Stimulated activated CD8-positive, alpha-beta memory T cell treated with anti-CD3 and anti-CD28 coated beads, Interleukin-7, amount 100 ng/mL, for 24 hours (primary cell): ENCODE measurements at places on chromosomes 1 and 21.

- DNase-seq = no peak
Measured at GRCh38 chr1:37274938-37275631, 199.3 kb upstream of the ZC3H12A start.

- no peak for DNase-seq
Measured at GRCh38 chr1:35844826-35845225, 37.0 kb downstream of the AGO4 start.

DNA sequence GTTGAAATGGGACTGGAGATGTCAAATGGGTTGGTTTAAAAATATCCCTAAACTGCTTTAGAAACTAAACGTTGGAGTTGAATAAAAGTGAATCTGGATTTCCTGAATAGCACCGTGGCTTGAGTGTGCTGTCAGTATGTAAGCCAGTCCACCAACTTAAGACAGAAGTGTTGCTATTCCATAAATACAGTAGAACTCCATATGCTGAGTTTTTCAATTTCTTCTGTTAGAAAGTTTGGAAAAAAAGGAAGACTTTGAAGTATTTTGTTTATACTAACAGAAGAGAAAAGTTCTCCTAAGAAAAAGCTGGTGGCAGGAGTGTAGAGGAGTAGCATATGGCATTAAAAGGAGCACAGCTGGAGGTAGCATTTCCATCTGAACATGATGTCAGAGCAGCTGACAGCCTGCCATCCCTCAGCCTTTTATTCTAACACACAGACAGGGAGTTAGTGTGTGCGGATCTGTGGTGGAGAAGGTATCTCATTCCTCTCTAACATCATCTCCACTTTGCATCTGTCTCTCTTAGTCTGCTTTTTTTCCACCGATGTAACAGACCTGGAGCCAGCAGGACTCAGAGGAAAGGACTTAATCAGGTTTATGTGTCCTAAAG is at the start of gene ZBTB18:
Gene ZBTB18 (plus strand): TSS at position 449 of the 610 bp plus-strand sequence. CDS start 149 bp downstream, at position 598.
- no peak for DNase-seq

- no peak for DNase-seq
Measured at GRCh38 chr1:115337633-115338456, at the start of gene NGF. TSS of gene NGF (minus strand) at chr1:115338249. CDS start at chr1:115286795, 51,454 bp downstream.

GRCh38 chr1:50977575-50978143 is 7.6 kb downstream of the CDKN2C start:
- DNase-seq = no peak

DNA sequence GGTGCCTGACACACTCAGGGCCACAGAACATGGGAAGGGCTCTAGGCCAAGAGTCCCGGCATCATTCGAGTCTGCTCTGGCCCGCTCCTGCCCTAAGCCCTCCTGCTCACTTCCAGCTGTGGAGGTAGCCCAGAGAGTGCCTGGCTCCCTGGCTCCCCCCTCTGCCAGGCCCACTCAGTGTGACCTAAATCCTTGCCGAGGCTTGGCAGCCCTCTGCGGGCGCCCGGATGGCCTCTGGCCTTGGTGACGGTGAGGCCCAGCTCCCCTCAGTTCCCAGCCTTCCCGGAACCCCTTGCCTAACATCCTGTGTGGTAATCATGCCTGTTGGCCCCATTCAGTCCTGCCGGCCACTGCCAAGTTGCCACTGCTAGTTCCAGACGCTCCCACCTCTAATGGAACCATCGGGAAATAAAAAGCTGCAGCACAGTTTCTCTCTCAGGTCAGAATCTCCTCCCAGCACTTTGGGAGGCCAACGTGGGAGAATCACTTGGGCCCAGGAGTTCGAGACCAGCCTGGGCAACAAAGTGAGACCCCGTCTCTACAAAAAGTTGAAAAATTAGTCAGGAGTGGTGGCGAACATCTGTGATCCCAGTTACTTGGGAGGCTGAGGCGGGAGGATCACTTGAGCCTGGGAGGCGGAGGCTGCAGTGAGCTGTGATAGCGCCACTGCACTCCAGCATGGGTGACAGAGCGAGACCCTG is 1.2 kb upstream of the H6PD start:
- DNase-seq = no peak

DNA sequence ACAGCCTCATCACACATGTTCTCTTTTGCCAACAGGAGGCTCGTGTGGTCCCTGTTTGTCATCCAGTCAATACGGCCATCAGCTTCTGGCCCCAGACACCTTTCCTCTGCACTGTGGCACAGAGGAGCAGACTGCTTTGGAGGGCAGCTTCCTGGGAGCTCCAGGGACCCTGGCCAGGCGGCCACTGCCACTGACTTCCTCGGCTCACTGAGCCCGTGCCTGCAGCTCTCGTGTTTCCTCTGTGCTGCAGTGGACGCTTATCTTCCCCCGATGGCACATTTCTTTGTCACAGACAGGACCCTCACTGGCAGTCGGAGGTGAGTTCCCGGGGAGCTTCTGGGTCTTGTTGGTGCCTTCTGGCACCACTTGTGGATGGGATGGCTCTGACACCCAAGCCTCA is 67.0 kb upstream of the DIRAS3 start:
- DNase-seq = no peak

GRCh38 chr1:12454406-12455391 is 163.3 kb downstream of the DHRS3 start:
- DNase-seq = no peak

DNA sequence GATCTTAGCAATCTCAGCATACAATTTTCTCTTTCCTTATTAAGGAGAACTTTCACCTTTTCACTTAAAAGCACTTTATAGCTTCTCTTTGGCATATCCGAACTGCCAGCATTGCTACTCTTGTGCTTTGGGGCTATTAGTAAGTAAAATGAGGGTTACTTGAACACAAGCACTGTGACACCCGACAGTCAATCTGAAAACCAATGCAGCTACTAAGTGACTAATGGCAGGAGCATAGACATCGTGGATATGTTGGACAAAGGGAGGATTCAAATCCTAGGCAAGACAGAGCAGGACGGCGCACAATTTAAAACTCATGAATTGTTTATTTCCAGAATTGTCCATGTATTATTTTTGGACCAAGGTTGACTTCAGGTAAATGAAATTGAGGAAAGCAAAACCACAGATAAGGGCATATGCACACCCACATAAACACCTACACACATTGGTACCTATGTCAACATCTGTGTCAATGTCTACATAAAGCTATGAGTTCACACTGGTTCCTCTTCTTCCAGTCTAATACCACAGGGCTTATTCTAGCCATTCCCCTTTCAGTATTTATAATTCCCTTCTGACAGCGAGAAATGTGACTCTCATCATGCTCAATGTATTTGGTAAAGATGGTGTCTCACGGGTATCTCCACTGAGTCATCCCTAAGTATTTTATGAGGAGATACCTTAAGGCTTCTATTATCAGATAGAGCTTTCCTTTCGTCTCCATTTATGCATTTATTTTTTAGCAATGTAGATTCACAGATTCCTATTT is 75.3 kb upstream of the RALGPS2 start:
- no peak for DNase-seq

DNA sequence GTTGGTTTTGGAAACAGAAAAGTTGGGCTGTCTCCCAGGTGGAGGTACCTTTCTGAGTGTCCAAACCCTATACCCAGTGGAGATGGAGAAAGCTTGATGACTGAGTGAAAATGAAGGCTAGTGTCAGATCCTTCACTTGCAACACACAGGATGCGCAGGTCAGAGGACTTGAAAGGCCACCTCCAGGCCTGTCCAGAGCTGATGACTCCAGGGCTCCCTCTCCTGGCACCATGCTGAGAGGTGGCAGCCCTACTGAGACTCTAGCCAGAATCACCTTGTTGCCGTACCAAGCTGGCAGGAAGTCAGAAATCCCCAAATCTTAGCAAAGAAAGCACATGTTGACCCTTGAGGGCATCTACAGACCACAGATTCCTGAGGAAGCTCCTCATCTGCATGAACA is 16.4 kb downstream of the KNCN start:
- DNase-seq = no peak

GRCh38 chr1:14936815-14937214 is 216.7 kb upstream of the TMEM51 start:
- DNase-seq = no peak
